NCI-H187 treated with DMSO at 0.1 percent for 48 hours (cell line): ENCODE measurements at places on chromosomes 12 and 14.

DNA sequence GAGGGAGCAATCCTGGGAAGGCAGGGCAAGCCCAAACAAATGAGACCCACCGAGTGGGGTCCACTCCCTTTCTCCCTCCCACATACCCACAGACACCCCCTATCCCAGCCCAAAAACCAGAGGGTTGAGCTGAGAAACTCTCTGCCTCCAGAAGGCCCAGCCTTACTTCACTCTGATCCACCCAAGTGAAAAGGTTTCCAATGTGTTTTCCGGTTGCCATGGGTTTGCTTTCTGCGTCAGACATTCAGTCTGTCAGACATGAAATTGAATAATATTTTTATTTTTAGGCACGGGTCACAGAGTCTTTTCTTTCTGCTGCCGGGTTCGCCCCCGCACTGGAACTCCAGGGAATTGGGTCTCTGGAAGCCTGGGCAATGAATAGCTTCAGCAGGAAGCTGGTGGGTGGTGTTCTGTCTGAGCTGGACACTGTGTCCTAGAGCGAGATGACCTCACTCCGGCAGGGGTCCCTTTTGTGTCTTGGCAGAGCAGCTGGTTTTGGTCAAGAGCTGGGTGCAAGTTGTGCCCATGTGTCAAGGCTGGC lies 69.8 kb upstream of the CLMN start:
- no peak for DNase-seq

DNA sequence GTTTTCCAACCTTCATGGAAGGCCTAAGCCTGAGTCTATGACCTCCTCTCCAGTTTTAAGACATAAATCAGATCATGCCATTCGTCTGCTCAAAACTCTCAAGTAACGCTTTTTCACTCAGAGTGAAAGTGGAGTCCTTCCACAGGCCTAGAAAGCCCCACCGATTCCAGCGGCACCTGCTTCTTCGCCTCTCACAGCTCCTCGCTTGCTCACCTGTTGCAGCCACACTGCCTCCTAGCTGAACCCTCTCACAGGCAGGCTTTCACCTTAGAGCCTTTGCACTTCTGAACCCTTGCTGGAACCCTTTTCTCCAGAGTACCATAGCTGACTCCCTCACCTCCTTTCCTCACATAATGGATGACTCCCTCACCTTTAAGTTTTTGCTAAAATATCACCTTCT lies 301.1 kb downstream of the ZFP36L1 start:
- DNase-seq: no peak

- no peak for DNase-seq
Observed at GRCh38 chr14:90547250-90547649, 150.4 kb downstream of the CALM1 start.

DNA sequence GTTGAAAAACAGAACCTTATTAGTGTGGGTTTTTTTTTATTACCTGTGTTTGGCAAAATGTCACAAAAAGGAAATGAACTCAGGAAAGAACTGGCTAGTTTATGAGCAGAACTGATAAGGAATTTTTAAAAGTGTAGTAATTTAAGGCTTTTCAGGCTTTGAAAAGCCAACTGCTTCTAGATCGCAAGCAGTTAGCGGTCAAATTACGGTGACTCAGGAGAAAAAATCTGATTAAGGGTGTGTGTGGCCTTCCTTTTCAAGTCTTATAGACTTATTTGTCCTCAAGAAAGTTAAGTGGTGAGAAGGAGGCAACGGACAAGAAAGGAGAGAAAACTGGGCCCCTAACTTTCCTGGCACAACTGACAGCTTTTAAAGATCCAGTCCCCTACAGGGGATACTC lies 33.4 kb downstream of the PDZRN4 start:
- no peak for DNase-seq

DNA sequence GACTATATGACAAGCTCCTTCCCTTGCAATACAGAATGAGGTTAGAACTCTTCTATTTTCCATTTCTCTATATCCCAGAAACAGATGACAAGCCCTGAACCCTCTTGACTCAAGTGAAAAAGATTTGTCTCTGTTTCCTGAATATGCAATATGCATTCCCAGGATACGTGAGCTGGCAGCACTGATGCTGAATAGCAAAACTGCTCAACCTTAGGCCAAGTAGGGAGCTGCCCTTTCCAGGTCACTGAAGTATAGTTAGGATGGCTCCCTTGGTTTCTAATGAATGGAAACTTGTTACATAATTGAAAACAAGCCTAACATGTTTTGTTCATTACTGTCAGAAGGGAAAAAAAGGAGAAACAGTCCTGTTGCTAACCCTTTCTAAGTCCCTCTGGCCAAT lies 47.9 kb upstream of the PLEKHG7 start:
- DNase-seq: no peak

- DNase-seq: no peak
Observed at GRCh38 chr12:122318607-122319605, 52.6 kb upstream of the VPS33A start.

GRCh38 chr12:84361651-84362551 lies 550.7 kb downstream of the SLC6A15 start:
- no peak for DNase-seq

GRCh38 chr12:99053616-99054362 lies 408.7 kb downstream of the APAF1 start:
- DNase-seq: no peak
